ENCODE measurements at places on chromosomes 5 and 9. TPM values are rescaled to one million over a fixed set of nuclear protein-coding genes. Genes with fewer than 3 reads are reported as not detected.

DNA sequence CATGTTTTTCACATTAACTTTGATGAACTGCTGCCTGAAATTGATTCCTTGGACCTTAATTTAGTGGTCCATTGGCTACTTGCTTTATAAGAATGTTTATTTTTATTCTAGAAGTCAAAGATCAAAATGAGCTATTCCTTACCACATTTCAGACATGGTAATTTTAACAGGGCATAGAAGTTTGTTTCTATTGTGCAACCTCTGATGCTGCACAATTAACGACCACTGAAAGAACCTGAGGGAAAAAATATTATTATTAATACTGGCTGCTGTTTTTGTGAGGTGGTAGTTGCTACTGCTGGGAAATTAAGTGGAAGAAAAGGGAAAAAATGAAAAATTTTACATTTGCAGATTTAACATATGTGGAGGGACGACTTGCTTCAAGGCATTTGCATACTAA lies 37.9 kb upstream of the RAB3C start:
- H3K27me3 ChIP-seq: no peaks in the 10 kb centered on the region
- H3K36me3 ChIP-seq: no peaks in the 10 kb centered on the region
- H3K4me3 ChIP-seq: no peak overlapping the region
- no peaks in the 10 kb centered on the region for H3K4me1 ChIP-seq
- H3K27ac ChIP-seq: no peak overlapping the region

DNA sequence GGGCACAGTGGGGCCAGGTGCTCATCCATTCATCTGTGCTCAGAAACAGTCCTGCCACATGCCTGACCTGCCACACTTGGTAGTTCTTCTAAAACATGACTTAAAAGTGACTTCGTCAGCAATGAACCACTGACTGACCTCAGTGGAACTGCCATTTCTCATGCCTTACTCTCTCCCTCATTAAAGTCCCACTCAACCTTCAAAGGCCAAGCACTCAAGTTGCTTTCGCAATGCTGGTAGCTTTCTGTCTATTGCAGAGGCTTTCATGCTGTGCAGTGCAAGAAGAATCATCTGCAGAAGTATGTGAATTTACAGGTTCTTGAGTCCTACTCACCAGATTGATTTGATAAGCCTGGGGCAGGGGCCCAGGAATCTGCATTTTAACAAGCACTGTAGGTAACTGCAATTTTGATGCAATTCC lies 23.9 kb downstream of the B4GALT1 start:
- H3K4me3 ChIP-seq: no peak overlapping the region
- DNase-seq: no peak
- H3K4me1 ChIP-seq: peaks cover 48% of the 10 kb centered on the region
- no peak overlapping the region for H3K27ac ChIP-seq
- no peaks in the 10 kb centered on the region for H3K27me3 ChIP-seq

DNA sequence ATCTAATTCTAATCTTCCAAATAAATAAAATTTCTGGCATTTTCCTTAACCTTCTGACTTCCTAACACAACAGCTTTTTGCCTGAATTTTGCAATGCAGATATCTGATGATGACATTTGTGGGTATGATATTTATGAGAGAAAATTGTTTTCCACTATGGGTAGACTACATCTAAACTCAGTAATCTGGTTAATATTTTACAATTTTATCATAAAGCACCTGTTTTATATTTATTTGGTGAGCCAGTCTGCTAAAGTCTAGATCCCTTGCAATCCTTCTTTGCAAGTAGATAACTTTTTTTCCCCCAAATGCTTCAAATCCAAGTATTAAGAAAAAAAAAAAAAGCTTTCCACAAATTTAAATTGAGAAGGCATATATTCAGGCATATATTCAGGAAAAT lies 246.2 kb upstream of the DAB2 start:
- DNase-seq: no peak
- no peaks in the 10 kb centered on the region for H3K27me3 ChIP-seq
- no peaks in the 10 kb centered on the region for H3K4me1 ChIP-seq
- no peak overlapping the region for H3K4me3 ChIP-seq
- H3K27ac ChIP-seq: no peak overlapping the region
- H3K36me3 ChIP-seq: no peaks in the 10 kb centered on the region

GRCh38 chr5:177510567-177511053 lies 984 bp upstream of the DOK3 start:
- peaks cover 21% of the 10 kb centered on the region for H3K4me1 ChIP-seq
- H3K36me3 ChIP-seq: peaks cover 59% of the 10 kb centered on the region
- no peak overlapping the region for H3K4me3 ChIP-seq
- peak overlapping the region; percentile 64 for H3K27ac ChIP-seq
- H3K27me3 ChIP-seq: no peaks in the 10 kb centered on the region
- DNase-seq: no peak

- H3K27ac ChIP-seq: no peak overlapping the region
- H3K27me3 ChIP-seq: no peaks in the 10 kb centered on the region
- no peaks in the 10 kb centered on the region for H3K4me1 ChIP-seq
Measured at GRCh38 chr9:1707291-1707690, 307.9 kb upstream of the SMARCA2 start.

- H3K4me1 ChIP-seq: peaks cover 13% of the 10 kb centered on the region
- H3K4me3 ChIP-seq: peak within 1 kb of the TSS; percentile 65
- peak; percentile 47 for DNase-seq
- H3K36me3 ChIP-seq: no peaks in the 10 kb centered on the region
Measured at GRCh38 chr5:75052192-75053053, at the start of gene GCNT4. GCNT4 (minus strand) TSS chr5:75052558; CDS start chr5:75030037, 22,521 bp downstream.

- H3K4me1 ChIP-seq: peaks cover 21% of the 10 kb centered on the region
- peak; percentile 80 for DNase-seq
- H3K4me3 ChIP-seq: no peak overlapping the region
- H3K36me3 ChIP-seq: no peaks in the 10 kb centered on the region
Measured at GRCh38 chr9:124078641-124079040, 67.1 kb downstream of the LHX2 start.

DNA sequence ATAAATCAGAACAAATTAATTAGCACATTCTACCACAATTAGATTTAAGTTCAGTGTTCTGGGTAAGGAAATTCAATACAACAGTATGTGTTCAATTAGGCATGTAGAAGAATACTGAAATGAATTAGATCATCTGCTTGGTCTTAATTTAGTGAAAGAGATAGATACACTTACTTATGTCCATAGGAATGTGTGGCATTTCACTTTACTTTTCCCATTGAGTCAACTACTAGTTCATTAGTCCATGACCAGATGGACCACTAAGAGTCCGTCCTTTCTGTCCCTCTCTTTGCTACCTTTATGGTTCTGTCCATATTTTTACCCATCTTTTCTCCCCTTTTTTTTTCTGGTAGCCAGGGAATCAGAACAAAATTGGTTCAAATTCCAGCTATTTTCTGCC lies 276.9 kb downstream of the OSTF1 start:
- H3K4me1 ChIP-seq: no peaks in the 10 kb centered on the region
- no peak overlapping the region for H3K27ac ChIP-seq
- no peak for DNase-seq
- no peaks in the 10 kb centered on the region for H3K27me3 ChIP-seq

- no peaks in the 10 kb centered on the region for H3K36me3 ChIP-seq
- peak overlapping the region; percentile 14 for H3K4me3 ChIP-seq
- DNase-seq: peak; percentile 73
- H3K27me3 ChIP-seq: no peaks in the 10 kb centered on the region
Measured at GRCh38 chr9:36470643-36471290, 70.7 kb upstream of the RNF38 start.

DNA sequence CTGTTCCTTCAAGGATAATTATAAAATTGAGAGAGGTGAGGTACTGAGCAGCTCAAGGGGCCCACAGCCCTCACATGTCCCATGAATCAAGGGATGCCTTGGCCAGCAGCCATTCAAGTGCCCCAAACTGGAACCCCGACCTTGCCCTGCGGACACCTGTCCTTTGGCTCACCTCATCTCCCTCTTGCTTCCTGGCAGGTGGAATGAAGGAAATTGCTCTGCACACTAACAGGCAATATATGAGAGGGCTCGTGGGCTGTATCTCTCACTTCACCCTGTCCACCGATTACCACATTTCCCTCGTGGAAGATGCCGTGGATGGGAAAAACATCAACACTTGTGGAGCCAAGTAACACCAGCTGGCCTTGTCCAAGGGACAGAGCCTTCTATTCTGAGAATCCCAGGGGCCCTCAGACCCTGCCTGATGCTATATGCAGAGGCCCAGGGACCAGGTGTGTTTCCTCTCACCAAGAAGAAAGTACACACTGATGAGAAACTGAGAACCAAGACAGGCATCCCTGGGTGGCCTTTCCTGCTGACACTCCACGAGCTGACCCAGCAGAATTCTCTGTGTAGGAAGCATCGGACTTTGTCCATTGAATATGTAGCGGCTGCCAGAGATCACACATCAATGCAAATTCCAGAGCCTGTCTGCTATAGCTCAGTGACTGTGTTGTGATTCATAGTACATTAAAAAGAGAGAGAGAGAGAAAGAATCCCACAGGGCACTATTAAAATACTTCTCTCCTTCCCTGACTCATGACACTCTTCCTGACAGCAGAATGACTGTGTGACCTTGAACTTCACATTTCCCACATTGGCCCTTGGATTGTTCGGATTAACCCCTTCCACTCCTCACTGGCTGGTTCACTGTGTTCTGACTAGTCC lies 92.6 kb downstream of the LIFR start:
- H3K27me3 ChIP-seq: no peaks in the 10 kb centered on the region
- DNase-seq: peak; percentile 91
- no peaks in the 10 kb centered on the region for H3K36me3 ChIP-seq
- peaks cover 65% of the 10 kb centered on the region for H3K4me1 ChIP-seq
- H3K27ac ChIP-seq: peak overlapping the region; percentile 94

- peaks cover 22% of the 10 kb centered on the region for H3K4me1 ChIP-seq
- H3K27ac ChIP-seq: peak overlapping the region; percentile 44
- peak; percentile 61 for DNase-seq
- no peak overlapping the region for H3K4me3 ChIP-seq
- H3K27me3 ChIP-seq: no peaks in the 10 kb centered on the region
- H3K36me3 ChIP-seq: no peaks in the 10 kb centered on the region
Measured at GRCh38 chr5:158324236-158324635, 465.3 kb upstream of the CLINT1 start.

DNA sequence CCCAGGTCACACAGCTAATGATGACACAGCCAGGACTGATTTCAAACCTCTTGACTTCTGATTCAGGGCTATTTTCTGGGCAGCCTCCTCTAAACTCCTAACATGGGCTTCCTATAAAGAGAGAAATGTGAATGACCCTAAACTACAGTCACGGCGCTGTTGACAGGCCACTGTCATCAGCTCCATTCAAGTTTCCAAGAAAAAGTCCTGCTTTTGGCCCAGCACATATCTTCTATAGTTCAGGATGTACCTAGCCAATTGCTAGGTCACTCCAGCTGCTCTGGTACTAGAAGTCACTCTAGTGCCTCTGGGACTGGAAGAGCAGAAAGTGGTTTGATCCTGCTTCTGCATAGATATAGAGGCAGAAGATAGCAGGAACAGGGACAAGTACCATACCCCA lies 64.9 kb upstream of the TARS1 start:
- H3K27me3 ChIP-seq: no peaks in the 10 kb centered on the region
- no peaks in the 10 kb centered on the region for H3K36me3 ChIP-seq
- DNase-seq: no peak

- H3K4me1 ChIP-seq: peaks cover 7% of the 10 kb centered on the region
- no peaks in the 10 kb centered on the region for H3K36me3 ChIP-seq
- no peaks in the 10 kb centered on the region for H3K27me3 ChIP-seq
Measured at GRCh38 chr9:127640908-127641545, 28.9 kb downstream of the STXBP1 start.

GRCh38 chr9:123941524-123942070 lies 11.7 kb upstream of the DENND1A start:
- no peak overlapping the region for H3K27ac ChIP-seq
- DNase-seq: no peak
- no peak overlapping the region for H3K4me3 ChIP-seq
- no peaks in the 10 kb centered on the region for H3K4me1 ChIP-seq
- no peaks in the 10 kb centered on the region for H3K36me3 ChIP-seq

DNA sequence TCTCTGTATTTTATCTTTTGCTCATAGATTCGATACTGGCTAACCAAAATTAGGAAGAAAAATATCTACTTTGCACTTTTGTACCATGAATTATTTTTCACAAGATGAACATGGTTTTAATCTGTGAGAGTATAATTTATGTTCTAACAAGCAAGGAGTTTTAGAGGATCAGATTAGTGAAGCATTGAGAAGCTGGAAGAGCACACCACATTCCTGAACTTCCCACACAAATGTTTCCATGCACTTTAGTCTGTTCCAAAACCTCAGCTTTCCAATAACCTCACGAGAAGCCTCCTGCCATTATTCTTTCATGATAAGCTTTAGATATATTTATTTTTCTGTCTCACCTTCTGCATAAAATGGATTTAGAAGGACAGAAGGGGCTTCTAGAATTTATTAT lies 98.7 kb upstream of the MPDZ start:
- DNase-seq: peak; percentile 86
- peaks cover 4% of the 10 kb centered on the region for H3K4me1 ChIP-seq
- no peak overlapping the region for H3K4me3 ChIP-seq
- no peaks in the 10 kb centered on the region for H3K27me3 ChIP-seq
- H3K27ac ChIP-seq: no peak overlapping the region

DNA sequence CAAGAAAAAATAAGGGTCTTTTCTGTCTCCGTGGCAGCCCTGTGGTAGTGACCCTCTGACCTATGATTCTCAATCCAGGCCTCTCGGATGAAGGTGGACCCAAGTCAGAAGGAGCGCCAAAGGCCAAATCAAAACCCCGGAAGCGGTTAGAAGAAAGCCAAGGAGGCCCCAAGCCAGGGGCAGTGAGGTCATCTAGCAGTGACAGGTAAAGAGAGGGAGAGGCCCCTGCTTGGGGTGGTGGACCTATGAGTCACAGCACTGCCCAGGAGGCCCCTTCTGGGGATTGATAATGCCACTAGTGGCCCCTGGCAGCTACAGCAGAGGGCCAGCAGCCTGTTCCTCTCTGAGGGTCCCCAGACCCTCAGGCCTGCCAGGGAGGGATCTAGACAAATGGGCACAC lies 6.4 kb upstream of the SLC2A8 start:
- no peak overlapping the region for H3K4me3 ChIP-seq
- DNase-seq: no peak
- no peak overlapping the region for H3K27ac ChIP-seq
- H3K27me3 ChIP-seq: no peaks in the 10 kb centered on the region
- peaks cover 18% of the 10 kb centered on the region for H3K36me3 ChIP-seq
- no peaks in the 10 kb centered on the region for H3K4me1 ChIP-seq

DNA sequence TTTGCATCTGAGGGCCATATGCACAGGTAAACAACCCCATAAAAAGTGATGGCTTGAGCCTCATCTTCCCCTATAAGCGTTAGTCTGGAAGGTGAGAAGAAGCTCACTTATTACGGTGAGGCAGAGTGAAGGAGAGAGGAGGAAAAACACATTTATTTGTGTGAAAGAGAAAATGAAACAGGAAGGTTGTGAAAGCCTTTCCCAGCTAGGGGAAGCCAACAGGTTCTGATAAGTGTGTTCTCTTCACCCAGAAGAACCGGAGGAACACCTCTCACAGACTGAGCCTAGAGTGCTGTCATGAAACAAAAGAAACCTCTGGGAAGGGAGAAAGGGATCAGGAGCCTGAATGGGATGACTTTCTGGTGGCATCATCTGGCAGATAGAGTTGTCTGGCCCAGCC lies 192.5 kb downstream of the PTTG1 start:
- H3K4me3 ChIP-seq: no peak overlapping the region
- no peak for DNase-seq
- no peak overlapping the region for H3K27ac ChIP-seq

Gene PCDHB7
- 2.1 TPM for total RNA-seq

Gene SEMA5A
- 26.5 TPM for total RNA-seq

Gene GMCL2
- not detected for total RNA-seq

Gene ARHGAP26
- total RNA-seq: 15.6 TPM

Gene STPG3
- total RNA-seq: not detected

Gene GRIN1
- total RNA-seq: not detected

Gene BTNL8
- 0.09 TPM for total RNA-seq

Gene IRX1
- 1.2 TPM for total RNA-seq

Gene SHOC1
- total RNA-seq: not detected

Gene UGT3A2
- 0.35 TPM for total RNA-seq

Gene TLX3
- total RNA-seq: not detected

Gene OGN
- 454 TPM for total RNA-seq
